HFFc6 (cell line): ENCODE measurements at places on chromosomes 3 and 15. TPM values are rescaled to one million over a fixed set of nuclear protein-coding genes. Genes with fewer than 3 reads are reported as not detected.
A peak's percentile ranks its signal among the peaks of the same experiment; 100 is the strongest.

DNA sequence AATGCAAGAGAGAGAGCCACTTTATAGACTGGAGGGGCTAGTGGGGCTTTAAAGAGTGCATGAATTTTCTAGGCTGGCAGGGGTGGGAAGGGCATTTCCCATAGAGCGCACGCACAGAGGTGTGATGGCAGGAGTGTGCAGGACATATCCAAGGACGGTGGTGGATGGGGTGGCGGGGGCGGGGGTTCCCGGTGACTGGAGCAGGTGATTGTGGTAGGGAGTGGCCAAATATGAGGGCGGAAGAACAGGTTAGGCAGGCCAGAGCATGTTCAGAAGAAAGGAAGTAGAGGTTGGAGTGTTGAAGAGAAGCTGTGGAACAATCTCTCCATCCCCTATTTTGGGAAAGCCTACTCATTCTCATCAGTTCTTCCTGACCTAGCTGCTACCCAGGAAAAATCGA, 18.1 kb downstream of the FAM81A start:
- no peak overlapping the region for H3K4me3 ChIP-seq
- DNase-seq, result no peak
- no peaks in the 10 kb centered on the region for H3K36me3 ChIP-seq
- H3K4me1 ChIP-seq, result no peaks in the 10 kb centered on the region

MEGF11 gene
- total RNA-seq, result not detected in 3 replicates

DNA sequence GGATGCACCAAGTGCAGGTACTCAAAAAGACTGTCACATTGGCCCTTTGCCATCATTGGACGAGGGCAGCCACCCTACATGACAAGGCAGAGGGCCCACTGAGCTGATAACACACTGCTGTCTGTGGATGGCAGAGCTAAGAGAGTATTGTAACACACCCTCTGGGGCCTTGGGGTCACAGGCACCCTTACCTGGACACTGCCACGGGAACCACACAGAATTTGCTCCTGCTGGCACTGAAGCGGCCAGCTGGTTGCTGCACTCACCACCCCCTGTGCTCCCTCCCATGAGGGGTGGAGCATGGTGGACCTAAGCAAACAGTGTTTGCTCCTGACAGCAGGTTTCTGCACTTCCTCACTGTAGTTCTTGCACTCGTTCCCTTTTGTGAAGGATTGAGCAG, 208.2 kb upstream of the SGO1 start:
- no peaks in the 10 kb centered on the region for H3K27me3 ChIP-seq
- DNase-seq, result no peak
- H3K4me3 ChIP-seq, result no peak overlapping the region
- H3K36me3 ChIP-seq, result no peaks in the 10 kb centered on the region
- no peaks in the 10 kb centered on the region for H3K4me1 ChIP-seq
- H3K27ac ChIP-seq, result no peak overlapping the region

DNA sequence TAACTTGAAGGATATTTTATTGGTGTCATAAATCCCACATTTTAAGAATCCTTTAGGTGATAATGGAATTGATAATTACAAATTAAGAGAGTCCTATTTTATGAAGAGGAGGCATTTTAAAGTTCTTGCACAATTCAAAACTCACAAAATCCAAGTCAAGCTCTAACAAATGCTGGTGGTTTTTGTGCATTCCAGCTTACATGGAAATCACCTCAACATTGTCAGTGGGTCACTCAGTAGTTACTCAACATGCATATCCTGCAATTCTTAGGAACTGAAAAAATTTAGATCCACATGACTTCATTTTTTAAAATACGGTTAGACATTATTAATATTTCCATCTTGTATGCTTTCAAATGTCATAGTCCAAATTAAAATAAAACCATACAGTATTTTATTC, 487.2 kb downstream of the CNTN3 start:
- no peaks in the 10 kb centered on the region for H3K4me1 ChIP-seq
- no peak overlapping the region for H3K4me3 ChIP-seq
- H3K27me3 ChIP-seq, result peaks cover 3% of the 10 kb centered on the region; the same call in 1 of the 2 replicates
- H3K36me3 ChIP-seq, result no peaks in the 10 kb centered on the region
- DNase-seq, result no peak

DNA sequence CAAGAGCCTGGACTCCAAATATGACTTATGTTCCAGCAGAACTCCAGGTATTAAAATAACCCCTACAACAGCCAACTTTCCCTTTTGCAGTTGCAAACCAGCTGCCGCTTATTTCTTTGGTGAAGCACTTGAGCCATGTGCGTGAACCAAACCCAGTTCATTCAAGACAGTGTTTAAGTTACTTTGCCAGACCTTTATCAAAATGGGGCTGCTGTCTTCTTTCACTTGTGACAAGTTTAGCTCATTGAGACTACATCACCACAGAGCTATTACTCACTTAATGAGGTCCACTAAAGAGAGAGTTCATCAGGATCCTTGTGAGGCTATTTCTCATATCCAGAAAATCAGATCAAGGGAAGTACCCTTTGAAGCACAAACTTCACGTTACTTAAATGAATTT, 2.4 kb upstream of the XRN1 start:
- H3K36me3 ChIP-seq, result peaks cover 14% of the 10 kb centered on the region
- H3K27ac ChIP-seq, result no peak overlapping the region
- H3K4me1 ChIP-seq, result peaks cover 26% of the 10 kb centered on the region
- H3K4me3 ChIP-seq, result no peak overlapping the region
- peaks cover 2% of the 10 kb centered on the region for H3K27me3 ChIP-seq

CD80 gene
- not detected in 3 replicates for total RNA-seq

DNA sequence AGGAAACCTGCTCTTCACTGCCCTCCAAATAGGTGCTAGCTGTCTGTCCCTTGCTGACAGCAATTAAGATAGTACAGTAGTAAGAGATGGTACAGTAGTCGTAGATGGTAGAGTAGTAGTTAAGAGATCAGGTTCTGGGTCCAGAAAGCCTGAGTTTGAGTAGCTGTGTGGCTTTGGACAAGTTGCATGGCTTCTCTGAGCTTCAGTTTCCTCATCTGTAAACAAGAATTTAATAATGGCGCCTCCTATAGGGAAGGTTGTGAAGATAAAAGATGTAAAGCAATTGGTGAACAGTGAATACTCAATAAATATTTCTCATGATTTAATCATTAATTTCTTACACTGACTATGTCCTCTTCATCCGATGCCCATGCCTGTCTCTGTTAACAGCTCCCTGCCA, 86.9 kb upstream of the BCL6 start:
- peaks cover 4% of the 10 kb centered on the region for H3K27me3 ChIP-seq
- no peak overlapping the region for H3K27ac ChIP-seq
- peaks cover 14% of the 10 kb centered on the region for H3K4me1 ChIP-seq
- no peak overlapping the region for H3K4me3 ChIP-seq
- peaks cover 6% of the 10 kb centered on the region; the same call in 1 of the 2 replicates for H3K36me3 ChIP-seq

ZNF197 gene
- 11.0 to 12.1 TPM (median 11.0 TPM) in 3 replicates for total RNA-seq

GRCh38 chr15:40323953-40324937, 753 bp downstream of the INAFM2 start:
- peaks cover 5% of the 10 kb centered on the region for H3K27me3 ChIP-seq
- no peak for DNase-seq
- peaks cover 67% of the 10 kb centered on the region for H3K4me1 ChIP-seq
- H3K27ac ChIP-seq, result peak overlapping the region; percentile 52; the same call in 1 of the 2 replicates
- H3K4me3 ChIP-seq, result peak overlapping the region; percentile 85
- H3K36me3 ChIP-seq, result peaks cover 11% of the 10 kb centered on the region; the same call in 1 of the 2 replicates

GRCh38 chr3:125317761-125318160, 57.4 kb downstream of the ZNF148 start:
- no peak for DNase-seq
- peak overlapping the region; percentile 45; the same call in 1 of the 2 replicates for H3K27ac ChIP-seq
- H3K4me1 ChIP-seq, result peaks cover 38% of the 10 kb centered on the region
- no peak overlapping the region for H3K4me3 ChIP-seq

- no peak overlapping the region for H3K4me3 ChIP-seq
- H3K36me3 ChIP-seq, result no peaks in the 10 kb centered on the region
- no peak for DNase-seq
- peaks cover 34% of the 10 kb centered on the region for H3K27me3 ChIP-seq
Measured at GRCh38 chr3:9124730-9125129, 124.7 kb downstream of the SRGAP3 start.

GRCh38 chr15:91424001-91424400, 323.9 kb downstream of the SV2B start:
- H3K27me3 ChIP-seq, result peaks cover 5% of the 10 kb centered on the region
- no peak overlapping the region for H3K27ac ChIP-seq
- no peaks in the 10 kb centered on the region for H3K4me1 ChIP-seq
